ENCODE measurements at places on chromosomes 11 and 22. TPM values are rescaled to one million over a fixed set of nuclear protein-coding genes. Genes with fewer than 3 reads are reported as not detected.

The ALDH3B2 gene
- not detected for total RNA-seq

The MYRF gene
- 2.8 TPM for total RNA-seq

The CNIH2 gene
- 94.8 TPM for total RNA-seq

The MUC6 gene
- total RNA-seq: not detected

The VSIG10L2 gene
- not detected for total RNA-seq

The GALNT18 gene
- 23.5 TPM for total RNA-seq

The CASP12 gene
- total RNA-seq: not detected

The GAS2L1 gene
- 6.5 TPM for total RNA-seq

The SLC6A5 gene
- total RNA-seq: 0.23 TPM

The FXYD6 gene
- 164 TPM for total RNA-seq

The BIRC3 gene
- total RNA-seq: 4.4 TPM

The PDGFB gene
- 11.3 TPM for total RNA-seq

The XKR3 gene
- total RNA-seq: not detected

The KCNQ1 gene
- total RNA-seq: 0.92 TPM

The LRRC74B gene
- total RNA-seq: 0.46 TPM

The ANO5 gene
- 35.5 TPM for total RNA-seq

The FGF3 gene
- total RNA-seq: not detected

The SCUBE2 gene
- total RNA-seq: 12.5 TPM

The SMIM35 gene
- total RNA-seq: under 0.01 TPM

The MRGPRF gene
- total RNA-seq: 0.92 TPM
